ENCODE measurements at places on chromosomes 1 and 21.
A peak's percentile ranks its signal among the peaks of the same experiment; 100 is the strongest.

DNA sequence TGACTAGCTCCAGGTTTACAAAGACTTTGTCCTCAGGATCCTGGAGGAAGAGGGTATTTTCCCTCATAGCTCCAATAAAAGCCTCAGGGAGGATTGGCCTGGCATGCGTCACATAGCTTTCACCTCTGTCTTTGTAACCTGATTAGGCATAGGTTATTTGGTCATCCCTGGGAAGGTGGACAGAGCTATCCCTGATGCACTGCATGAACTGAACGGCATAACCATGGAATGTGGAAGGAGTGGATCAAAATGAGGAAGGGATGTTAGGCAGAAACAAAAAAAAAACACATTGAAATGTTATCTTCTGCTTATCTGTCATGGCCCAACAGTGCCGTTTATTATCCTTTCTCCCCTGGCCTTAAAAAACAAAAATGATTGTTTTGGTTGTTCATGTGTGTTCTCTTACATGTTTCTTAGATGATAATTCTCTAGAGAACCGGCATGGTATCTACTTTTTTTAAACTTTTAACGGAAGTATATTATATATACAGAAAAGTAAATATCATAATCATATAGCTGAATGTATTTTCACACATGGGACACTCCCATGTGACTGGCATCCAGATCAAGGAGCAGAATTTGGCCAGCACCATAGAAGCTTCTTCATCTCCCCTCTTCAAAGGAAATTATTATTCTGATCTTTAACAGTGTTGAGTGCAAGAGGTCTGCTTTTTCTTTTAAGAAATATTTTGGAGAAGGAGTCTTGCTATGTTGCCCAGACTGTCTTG is 85.3 kb downstream of the RPS6KC1 start:
- DNase-seq, result no peak

DNA sequence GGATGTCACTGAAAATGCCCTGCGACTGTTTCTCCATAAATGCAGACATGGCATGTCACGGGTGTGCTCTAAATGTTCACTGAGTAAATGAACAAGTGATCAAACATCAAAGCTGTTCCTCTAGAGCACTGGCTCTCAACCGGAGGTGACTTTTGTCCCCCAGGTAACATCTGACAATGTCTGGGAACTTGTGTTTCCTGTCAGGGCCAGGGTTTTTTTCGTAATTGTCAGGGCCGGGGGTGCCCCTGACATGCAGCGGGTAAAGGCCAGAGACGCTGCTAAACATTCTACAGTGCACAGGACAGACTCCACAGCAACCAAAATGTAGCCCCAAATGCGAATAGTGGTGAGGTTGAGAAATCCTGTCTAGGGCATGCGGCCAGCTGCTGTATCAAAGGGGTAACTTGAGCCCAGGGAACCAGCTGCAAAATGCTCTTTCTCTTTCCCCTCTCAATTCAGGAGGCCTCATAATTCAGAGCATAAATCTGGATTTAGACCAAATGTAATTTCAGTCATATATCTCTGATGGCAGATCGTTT is 2.0 kb downstream of the ALDH4A1 start:
- peak; percentile 58 for DNase-seq

DNA sequence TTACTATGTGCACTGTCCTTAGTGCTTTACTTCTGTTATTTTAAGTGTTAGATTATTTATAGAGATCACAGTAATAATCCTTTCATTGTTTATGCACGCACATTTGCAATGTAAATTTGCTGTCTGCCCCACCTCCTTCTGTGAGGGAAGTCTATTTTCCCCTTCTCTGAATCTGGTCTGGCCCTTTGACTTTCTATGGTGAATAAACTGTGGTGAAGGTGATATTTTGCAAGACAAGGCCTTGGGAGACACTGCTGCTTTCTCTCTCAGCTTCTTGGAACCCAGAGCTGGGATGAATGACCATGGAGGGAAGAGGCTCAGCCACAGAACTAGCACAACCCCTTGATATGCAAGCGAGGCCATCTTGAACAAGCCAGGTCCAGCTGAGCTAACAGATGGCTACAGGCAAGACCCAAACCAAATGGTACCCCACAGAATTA is 156.3 kb downstream of the ST6GALNAC3 start:
- no peak for DNase-seq

- no peak for DNase-seq
Measured at GRCh38 chr1:28309702-28310101, 19.1 kb upstream of the MED18 start.

- no peak for DNase-seq
Measured at GRCh38 chr1:226763905-226764264, 24.8 kb upstream of the ITPKB start.

DNA sequence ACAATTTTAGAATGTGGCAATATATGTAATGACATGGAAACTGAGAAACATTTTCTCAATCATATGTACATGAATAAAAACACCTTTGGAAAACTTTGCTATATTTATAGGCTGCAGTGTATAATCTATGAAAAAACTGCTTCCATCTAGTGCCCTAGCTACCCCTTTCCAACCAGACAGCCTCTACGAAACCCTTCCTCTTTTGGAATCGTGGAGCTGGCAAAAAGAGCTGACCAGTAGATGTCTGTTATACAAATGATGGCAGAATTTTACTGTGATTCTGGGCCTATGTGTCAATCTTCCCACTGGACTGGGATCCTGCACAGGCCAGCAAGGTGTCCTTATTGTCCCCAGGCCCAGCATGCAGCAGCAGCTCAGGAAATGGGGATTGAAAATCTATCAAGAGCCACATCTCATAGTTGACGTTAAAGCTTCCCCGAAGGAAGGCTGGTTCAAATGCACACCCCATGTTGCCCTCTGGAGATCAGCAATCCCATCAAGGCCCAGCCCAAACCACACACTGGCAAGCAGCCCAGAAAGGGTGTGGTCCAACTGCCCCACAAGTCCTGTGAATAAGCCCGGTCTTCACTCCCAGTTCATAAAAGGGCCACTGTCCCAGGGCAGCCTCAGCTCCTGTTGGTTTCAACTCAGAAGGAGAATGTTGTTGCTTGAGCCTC is 8.8 kb upstream of the FAM20B start:
- no peak for DNase-seq

GRCh38 chr1:17606826-17607440 is 67.4 kb downstream of the ARHGEF10L start:
- no peak for DNase-seq

DNA sequence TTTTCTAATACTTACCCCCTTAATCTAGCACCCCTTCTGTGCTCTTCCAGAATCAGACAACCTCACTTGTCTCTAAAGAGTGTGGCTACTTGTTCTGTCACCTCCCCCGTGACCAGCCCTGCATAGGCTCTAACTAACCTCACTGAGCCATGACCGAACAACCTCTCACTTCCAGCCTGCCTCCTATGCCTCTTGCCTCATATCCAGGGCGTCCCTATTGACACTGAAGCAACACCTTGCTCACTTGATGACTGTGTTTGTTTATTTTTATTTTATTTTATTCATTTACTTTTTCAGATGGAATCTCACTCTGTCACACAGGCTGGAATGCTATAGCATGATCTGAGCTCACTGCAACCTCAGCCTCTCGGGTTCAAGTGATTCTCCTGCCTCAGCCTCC is 235.1 kb upstream of the B3GALT2 start:
- no peak for DNase-seq

GRCh38 chr1:96524100-96524499 is 197.5 kb upstream of the PTBP2 start:
- DNase-seq, result no peak

DNA sequence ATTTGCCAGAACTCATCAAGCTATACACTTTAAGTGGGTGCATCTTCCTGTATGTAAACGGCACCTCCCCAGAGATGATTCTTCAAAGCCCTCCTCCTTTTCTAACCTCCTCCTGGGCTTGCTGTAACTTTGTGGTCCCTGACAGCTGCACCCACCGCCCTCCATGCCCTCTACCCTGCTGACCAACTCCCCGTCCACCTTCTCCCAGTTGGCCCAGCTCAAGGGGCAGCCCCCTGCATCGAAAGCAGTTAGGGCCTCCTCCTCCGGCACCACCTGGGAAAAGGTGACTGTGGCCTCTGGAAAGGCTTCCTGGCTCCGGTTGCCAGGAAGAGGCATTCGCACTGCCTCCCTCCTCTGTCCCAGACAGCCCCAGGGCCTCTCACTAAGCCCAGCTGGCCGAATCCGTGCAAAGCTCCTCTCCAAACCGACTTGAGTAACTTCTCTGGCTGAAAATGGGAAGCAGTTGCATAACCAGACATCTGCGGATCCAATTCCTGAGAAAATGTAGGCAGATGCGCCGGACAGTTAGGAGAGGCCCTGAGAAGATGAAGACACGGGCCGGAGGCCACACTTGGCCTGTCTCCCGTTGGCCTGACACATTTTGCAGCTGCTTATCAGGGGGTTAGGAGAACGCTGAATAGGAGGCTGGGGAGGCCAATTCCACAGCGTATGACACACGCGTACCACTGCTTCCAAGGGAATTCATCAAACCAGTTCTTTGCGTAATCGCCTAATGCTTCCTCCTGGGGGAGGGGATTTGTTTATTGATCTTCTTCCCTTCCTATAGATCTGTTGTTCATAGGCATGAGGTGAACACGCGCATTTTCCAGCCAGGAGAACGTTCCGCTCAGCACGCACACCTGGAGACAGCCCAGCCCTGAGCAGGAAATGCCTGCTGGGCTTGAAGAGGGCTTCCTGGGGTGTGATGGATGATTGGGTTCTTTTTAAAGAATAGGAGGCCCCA is 48.7 kb upstream of the COL6A2 start:
- DNase-seq, result no peak

GRCh38 chr1:228794810-228795209 is 59.5 kb downstream of the RHOU start:
- DNase-seq, result no peak

GRCh38 chr21:32750405-32750804 is 21.1 kb downstream of the PAXBP1 start:
- DNase-seq, result no peak

DNA sequence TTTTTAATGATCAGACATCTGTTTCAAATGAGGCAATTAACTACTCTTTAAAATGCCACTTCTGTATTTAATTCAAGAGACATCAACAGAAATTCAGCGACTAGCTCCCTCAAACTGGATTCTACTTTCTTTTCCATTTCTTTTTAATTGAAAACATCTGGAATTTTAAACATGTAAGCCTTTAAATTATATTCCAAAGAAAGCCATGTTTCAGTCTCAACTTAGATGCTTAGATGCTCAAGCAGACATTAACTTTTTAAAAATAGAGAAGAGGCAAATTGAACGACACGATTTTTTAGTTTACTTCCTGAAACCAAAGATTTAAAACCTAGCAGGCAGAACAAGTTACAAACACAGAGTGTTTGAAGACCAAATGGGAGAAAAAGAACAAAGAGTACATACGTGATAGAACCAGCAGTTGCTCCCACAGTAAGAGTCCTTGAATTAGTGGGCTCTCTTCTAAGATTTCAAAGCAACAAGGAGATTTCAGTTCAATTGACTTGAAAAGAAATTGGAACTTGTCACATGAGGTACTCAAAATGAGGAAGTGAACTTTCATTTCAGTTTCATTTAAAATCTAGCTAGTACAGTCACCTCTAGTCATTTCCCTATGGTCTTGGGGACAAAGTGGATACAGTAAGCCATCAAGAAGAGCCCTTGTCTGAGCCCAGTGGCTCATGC is at the start of gene CTSS:
TSS of gene CTSS (minus strand) at position 483 of the 681 bp plus-strand sequence. CDS start 1,015 bp downstream, outside the sequence.
- no peak for DNase-seq

DNA sequence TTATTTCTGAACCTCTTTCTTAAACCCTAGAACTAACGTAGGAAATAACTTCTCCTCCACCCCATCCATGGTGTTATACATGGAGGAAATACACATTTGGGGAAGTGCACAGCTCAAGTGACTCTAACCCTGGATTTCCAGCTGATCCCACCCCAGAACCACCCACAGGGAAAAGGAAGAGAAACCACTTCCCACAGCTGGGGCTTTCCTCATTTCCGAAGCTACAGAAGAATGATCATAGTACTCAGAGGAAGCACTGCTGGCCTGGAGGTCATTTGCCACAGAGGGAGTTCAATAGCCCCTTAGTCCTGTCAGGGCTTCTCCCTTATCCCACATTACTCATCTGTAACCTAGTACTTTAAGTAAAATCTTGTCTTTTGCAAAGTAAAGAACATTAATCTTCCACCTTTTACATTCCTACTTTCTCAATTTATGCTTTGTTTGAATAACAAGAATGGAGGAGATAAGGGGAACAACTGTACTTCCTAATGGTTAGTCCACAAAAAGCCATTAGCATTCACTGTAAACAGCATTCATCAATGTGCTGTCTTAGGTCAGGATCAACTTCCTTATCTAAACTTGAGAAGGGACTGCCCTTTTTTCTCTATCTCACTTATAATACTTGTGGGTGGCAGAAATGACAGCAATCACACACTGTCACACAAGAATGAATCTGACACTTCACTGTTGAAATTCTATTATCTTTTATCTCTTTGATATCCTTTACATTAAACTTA is 63.0 kb upstream of the RGS1 start:
- DNase-seq, result no peak

DNA sequence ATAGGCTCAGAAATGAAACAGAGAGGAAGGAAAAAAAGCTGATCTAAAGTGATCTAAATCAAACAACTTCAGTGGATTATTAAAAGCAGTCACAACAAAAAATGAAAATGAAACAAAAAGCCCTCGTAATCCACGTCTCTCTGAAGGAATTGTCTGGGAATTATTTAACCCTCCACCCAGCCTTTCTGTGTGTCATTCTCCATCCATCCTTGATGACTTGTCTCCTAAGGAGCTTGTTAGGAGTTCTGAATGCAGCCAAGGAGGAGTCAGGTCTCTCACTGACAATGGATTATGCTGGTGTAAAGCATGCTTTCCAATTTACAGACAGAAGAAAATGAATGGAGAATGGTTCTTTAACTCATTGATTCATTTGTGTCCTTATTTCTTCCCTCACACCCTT is 359.3 kb upstream of the RUNX1 start:
- DNase-seq, result no peak

GRCh38 chr1:10734962-10735544 is 61.4 kb downstream of the CASZ1 start:
- no peak for DNase-seq

DNA sequence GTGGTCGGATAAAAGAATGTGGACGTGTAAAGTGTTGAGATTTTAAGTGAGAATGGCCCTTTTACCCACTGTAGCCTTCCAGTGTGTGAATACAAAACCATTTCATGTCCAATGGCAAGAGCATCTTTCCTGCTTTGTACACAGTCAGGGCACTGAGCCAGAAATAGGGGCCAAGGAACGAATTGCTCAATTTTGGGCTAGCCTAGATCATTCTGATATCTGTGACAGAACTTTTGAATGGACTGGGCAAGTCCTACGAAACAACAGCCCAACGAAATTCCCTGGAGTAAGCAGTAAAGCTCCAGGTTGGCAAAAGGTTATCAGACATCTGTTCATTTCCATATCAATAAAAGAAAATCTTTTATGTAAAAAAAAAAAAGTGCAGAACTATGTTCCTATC is 5.5 kb downstream of the KIF26B start:
- DNase-seq, result no peak

DNA sequence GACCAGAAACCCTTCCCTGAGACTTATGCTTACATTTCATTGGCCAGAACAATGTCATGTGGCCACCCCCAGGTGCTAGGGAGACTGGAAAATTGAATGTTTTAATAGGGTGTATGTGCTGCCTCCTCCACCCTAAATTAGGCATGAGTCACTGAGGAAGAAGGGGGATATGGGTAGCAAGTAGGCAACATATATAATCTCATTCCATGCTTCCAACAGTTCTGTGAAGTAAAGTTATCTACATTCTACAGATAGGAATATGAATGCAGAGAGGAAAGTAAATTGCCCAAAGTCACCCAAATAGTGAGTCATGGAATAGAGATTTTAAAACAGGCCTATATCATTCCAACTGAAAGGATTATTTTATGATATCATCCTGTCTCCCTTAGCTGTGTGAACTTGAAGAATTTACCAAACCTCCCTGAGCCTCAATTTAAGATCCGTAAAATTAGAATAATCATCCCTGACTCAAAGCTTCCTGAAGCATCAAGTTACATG is 168.6 kb upstream of the FGGY start:
- no peak for DNase-seq

GRCh38 chr1:70385477-70385876 is 25.6 kb upstream of the CTH start:
- no peak for DNase-seq
